ENCODE measurements at places on chromosomes 2 and 18.

DNA sequence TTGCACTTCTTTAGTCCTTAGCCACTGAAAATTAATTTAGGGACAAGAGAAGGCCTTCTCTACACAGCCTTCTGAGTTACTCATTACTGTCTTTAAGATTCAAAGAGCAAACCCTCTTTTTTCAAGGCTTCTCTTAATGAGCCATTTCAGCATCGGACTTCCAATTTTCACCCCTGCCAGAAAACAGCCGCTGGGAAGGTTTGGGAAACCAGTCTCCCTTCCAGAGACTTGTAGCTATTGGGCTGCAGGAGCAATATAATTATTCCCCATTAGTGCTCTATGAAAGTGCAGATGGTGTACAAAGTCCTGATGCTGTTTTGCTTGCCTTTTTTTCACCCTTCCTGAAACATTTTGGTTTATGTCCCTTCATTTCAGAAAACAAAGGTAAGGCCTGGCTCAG, 79.3 kb downstream of the GPR39 start:
- no peak for DNase-seq

GRCh38 chr18:79569720-79570119, 109.9 kb upstream of the CTDP1 start:
- DNase-seq, result no peak

DNA sequence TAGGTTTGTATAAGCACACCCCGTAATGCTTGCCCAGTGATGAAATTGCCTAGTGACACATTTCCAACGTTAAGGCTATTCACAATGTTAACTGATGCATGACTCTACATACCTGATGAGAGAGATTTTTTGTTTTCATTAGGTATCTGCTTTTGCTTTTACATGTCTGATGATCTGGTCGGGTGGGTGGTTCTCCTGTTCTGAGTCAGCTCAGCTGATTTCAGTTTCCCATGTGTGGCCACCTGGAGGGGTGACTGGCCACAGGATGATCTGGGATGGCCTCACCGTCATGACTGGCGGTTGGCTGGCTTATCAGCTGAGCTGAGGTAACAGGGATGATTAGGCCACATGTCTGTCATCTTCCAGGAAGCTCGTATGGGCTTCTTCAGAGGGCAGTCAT, 33.8 kb upstream of the ACYP2 start:
- DNase-seq, result no peak

GRCh38 chr2:238487134-238487533, 60.4 kb downstream of the ASB1 start:
- no peak for DNase-seq

DNA sequence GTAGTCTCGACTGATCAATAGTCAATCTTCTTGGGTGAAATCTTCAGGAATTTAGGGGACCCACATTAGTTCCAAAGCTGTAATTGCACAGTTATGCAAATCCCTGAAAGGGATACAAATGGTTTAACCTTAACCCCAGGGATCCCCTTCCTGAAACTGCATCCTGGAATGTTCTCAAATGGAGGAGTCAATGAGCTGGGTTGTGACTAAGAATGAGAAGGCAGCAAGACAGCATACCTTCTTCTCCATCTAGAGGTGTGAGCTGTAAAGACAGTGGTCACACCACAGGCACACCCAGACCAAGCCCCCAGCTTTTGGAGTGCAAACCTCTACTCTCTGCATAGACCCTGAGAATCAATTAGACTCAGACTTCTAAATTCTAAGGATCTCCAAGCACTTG, 164.7 kb upstream of the MEIS1 start:
- DNase-seq, result no peak

DNA sequence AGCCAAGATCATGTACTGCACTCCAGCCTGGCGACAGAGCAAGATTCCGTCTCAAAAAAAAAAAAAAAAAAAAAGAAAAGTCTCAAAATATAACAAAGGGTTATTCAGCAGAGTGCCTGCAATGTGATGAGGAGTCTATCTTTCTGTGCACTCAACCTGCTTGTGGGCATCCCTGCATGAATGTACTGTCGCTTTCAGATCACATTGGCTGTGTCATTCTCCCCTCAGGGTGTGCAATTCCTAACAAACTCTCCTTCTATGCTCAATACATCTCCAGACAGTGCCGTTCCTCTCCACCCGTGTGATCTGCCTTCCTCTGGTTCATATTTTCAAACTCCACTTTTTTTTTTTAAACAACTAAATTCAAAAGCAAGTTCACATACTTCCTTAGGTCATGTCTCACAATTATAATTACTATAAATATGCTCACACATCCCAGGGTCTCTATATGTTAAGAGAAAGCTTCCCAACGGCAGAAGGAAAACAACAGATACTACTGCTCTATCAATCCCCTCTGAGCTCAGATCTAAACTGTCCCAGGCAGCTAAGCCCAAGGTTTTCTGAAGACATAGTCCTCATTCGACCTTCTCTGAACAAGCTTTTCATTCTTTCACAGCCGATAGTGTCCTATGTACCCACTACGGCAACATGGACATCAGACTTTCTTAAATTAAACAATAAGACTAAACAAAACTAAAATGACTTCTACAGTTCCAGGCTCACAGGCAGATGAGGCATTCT, 35.2 kb downstream of the PTMA start:
- no peak for DNase-seq

DNA sequence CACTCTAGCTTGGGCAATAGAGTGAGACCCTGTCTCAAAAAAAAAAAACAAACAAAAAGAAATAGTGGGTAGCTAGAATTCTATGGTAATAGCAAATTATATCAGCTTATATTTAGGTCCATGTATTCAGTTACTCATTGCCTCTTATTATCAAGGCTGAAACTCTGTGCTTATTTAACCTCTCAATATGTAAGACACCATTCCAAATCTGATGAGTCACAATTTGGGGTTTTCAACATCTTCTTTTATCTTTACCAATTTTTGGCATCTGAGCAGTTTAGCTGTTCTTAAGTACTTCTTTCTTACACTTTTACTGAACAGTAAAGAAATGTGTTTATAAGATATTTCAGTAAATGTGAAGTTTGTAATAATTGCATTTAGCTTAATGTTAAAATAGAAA, 69.3 kb downstream of the TTC27 start:
- no peak for DNase-seq

- DNase-seq, result no peak
These were observed 671.3 kb upstream of the CHAC2 start for GRCh38 chr2:53096351-53096750.

- DNase-seq, result peak; percentile 32
These were observed 39.7 kb upstream of the SEMA4C start for GRCh38 chr2:96909611-96910021.

Measured in PC-9 (cell line).